NCI-H1694 treated with DMSO at 0.1 percent for 48 hours (cell line): ENCODE measurements at places on chromosomes 16 and 17.

- DNase-seq, result no peak
These were observed 28.6 kb downstream of the CLEC16A start for GRCh38 chr16:10972819-10973464.

- DNase-seq, result no peak
These were observed 59.8 kb downstream of the MRM1 start for GRCh38 chr17:36661047-36661666.

- peak; percentile 47 for DNase-seq
These were observed 31.7 kb downstream of the OSBPL7 start for GRCh38 chr17:47789611-47790561.

DNA sequence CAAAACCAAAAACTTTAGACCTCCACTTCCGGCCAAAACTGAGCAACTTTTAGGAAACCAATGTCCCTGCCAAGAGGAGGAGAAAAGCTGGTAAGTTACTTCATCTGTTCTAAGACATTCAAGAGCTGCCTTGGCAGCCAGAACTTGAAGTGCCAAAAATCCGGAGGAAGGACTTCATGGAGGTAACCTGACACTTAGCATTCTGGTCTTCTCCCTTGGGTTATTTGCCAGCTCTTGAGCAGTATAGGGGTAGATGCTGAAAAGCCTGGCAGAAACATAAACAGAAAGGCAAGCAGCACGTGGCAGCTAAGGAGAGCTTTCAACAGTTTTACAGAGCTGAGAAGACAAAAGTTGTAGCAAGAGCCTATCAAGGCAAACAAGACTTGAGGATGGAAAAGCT lies 53.2 kb downstream of the CDYL2 start:
- no peak for DNase-seq

- no peak for DNase-seq
These were observed 140.1 kb downstream of the SPECC1 start for GRCh38 chr17:20149251-20149650.

GRCh38 chr17:38890410-38890746 lies 20.5 kb downstream of the LASP1 start:
- no peak for DNase-seq

DNA sequence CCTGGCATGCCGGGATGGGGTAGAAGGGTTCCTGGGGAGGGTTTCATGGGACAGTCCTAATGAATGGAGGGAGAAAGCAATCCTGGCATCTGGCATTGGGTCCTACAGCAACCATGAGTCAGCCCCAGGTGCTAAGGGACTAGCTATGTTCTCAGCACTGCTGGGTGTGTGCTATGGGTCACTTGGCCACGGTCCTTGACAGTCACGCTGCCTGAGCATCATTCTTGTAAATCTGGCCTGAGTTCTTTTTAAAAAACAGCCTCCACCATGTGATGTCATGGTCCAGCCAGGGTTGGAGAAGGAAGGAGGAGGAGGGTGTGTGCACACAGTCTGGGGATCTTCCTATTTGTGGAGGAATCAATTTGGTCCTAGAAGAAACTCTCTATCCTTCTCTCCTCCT lies 6.2 kb upstream of the RAMP2 start:
- no peak for DNase-seq
